ENCODE measurements at places on chromosomes 3 and 15. TPM values are rescaled to one million over a fixed set of nuclear protein-coding genes. Genes with fewer than 3 reads are reported as not detected.

The CILP gene
- 14.3 TPM for total RNA-seq

GRCh38 chr15:90306560-90306959, 41.1 kb downstream of the NGRN start:
- no peak for DNase-seq

- DNase-seq, result no peak
Observed at GRCh38 chr15:63971427-63971805, 74.9 kb downstream of the DAPK2 start.

The NEO1 gene
- 53.9 TPM for total RNA-seq

GRCh38 chr15:69868756-69869155, 229.0 kb downstream of the TLE3 start:
- no peak for DNase-seq

The FBXW12 gene
- total RNA-seq, result not detected

GRCh38 chr3:131630097-131630496, 127.3 kb upstream of the MRPL3 start:
- DNase-seq, result no peak

DNA sequence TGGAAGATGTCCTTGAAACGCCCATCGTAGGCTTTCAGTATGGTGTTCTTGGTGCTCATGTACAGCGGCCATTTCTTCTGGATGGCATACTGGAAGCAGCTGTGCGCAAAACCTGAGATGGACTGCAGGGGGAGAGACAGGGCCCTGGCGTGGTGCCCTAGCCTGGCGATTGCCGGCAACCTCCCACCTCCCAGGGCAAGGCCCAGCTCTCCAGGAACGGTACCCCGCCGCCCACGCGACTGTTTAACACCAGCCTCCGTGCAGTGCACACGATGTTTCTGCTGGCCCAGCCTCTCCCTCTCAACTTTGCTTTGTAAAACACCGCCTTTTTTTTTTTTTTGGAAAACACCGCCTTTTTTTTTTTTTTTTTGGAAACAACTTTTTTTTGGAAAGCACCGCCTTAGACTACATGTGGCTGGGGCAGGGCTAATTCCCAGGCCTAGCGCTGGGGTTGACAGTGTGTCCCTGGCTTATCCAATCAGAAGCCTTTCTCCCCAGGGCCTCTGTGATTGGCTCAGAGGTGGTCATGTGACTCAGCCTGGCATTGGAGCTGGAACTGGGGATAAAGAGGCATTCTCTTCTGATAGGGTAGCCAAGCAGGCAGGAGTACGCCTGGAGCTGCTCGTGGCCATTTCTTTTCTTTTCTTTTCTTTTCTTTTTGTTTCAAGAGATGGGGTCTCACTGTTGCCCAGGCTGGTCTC, 14.7 kb downstream of the IDH2 start:
- no peak for DNase-seq

GRCh38 chr3:184637705-184638104, 74.2 kb downstream of the MAGEF1 start:
- DNase-seq, result no peak

DNA sequence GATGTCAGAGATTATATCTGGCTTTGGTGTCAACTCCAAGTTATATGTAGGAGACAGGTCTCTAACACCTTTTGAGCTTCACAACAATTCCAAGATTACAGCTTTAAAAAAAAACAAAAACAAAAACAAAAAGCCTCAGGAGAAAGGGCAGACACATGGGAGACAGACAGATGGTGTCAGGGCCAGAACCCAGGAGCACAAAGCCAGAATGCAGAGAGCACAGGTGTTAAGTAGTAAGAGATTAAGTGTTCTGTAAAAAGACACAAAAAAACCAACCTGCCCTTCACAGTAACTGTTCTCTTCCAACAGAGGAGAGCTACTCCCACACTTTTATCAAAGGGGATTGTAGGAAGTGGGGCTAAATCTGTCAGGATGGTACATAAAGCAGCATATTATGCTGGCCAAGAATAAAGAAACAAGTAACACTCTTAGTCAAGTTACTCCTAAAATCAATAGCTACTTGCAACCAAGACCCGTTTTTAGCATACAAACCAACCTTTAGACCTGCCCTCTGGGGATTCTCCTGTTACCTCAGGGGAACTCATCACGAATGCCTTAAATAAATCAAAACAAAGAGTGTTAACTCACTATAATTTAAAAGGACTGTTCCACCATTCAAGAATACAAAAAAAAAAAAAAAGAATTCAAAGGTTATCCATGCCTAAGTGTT, 5.9 kb downstream of the CPEB1 start:
- no peak for DNase-seq

The TRIM42 gene
- total RNA-seq, result not detected

The MAGEF1 gene
- total RNA-seq, result 38.0 TPM

GRCh38 chr15:85497172-85497569, 116.8 kb downstream of the AKAP13 start:
- no peak for DNase-seq

The LYZL4 gene
- total RNA-seq, result not detected

- no peak for DNase-seq
Observed at GRCh38 chr3:104520228-104520655, 846.5 kb upstream of the ALCAM start.
